ENCODE measurements at places on chromosomes 7 and 10. TPM values are rescaled to one million over a fixed set of nuclear protein-coding genes. Genes with fewer than 3 reads are reported as not detected.

The TMEM139 gene
- total RNA-seq, result 0.73 TPM

The GIMAP2 gene
- total RNA-seq, result 120 TPM

DNA sequence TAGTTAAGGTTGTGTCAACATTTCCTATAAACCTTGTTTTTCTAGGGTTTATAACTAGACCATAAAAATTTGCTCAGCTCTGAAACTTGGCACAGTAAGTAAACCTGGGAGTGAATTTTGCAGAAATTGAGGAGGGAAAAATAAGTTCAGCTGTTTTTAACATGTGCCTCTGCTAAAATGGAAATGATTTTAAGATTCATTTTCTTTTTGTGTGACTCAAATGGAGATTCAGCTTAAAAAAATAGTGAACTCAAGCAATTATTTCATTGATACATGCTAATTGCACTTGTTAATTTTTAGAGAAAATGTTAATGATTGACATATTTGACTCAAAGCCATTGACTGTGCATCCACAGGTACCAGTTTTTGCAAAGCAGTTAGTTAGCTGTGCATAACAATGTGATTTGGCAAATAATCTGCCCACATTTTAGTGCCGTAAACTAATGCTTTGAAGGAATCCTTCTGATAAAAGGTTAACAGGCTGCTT lies 68.5 kb upstream of the ZNF438 start:
- H3K36me3 ChIP-seq, result no peaks in the 10 kb centered on the region
- H3K27ac ChIP-seq, result no peak overlapping the region
- H3K4me3 ChIP-seq, result no peak overlapping the region
- no peak for DNase-seq

DNA sequence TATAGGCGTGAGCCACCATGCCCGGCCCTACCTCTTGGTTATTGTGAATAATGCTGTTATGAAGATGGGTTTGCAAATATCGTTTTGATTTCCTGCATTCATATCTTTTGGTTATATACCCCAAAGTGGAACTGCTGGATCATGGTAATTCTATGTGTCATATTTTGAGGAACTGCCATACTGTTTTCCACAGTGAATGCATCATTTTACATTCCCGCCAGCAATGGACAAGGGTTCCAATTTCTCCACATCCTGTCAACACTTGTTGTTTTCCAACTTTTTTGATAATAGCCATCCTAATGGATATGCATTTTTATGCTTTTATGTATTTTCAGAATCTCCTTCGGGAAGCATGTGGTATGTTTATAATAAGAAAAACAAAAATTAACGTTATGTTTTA lies 128.2 kb downstream of the KCNMA1 start:
- H3K36me3 ChIP-seq, result no peaks in the 10 kb centered on the region
- no peaks in the 10 kb centered on the region for H3K4me1 ChIP-seq
- H3K4me3 ChIP-seq, result no peak overlapping the region
- peaks cover 5% of the 10 kb centered on the region for H3K27me3 ChIP-seq
- no peak overlapping the region for H3K27ac ChIP-seq

The RPP38 gene
- total RNA-seq, result 16.8 TPM

DNA sequence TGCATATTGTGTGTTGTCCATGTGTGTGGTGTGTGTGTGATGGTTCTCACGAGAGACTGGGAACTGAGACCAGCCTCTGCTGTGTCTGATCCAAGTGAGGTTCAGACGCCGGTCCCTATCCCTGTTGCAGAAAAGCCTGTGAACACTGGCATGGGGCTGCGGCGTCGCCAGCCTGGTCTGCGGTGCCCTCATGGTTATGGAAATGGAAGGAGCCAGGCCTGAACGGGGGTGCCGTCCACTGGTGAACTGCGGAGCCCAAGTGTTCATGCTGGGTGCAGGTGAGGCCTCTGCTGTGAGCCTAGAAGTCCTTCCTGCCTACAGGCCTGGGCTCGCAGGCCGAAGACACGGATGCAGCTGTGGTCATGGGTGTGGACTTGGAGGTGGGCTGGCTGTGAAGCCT lies 18.7 kb upstream of the NCAPG2 start:
- H3K36me3 ChIP-seq, result no peaks in the 10 kb centered on the region
- no peak for DNase-seq
- no peak overlapping the region for H3K4me3 ChIP-seq
- no peaks in the 10 kb centered on the region for H3K4me1 ChIP-seq

The METTL27 gene
- total RNA-seq, result 3.7 TPM

DNA sequence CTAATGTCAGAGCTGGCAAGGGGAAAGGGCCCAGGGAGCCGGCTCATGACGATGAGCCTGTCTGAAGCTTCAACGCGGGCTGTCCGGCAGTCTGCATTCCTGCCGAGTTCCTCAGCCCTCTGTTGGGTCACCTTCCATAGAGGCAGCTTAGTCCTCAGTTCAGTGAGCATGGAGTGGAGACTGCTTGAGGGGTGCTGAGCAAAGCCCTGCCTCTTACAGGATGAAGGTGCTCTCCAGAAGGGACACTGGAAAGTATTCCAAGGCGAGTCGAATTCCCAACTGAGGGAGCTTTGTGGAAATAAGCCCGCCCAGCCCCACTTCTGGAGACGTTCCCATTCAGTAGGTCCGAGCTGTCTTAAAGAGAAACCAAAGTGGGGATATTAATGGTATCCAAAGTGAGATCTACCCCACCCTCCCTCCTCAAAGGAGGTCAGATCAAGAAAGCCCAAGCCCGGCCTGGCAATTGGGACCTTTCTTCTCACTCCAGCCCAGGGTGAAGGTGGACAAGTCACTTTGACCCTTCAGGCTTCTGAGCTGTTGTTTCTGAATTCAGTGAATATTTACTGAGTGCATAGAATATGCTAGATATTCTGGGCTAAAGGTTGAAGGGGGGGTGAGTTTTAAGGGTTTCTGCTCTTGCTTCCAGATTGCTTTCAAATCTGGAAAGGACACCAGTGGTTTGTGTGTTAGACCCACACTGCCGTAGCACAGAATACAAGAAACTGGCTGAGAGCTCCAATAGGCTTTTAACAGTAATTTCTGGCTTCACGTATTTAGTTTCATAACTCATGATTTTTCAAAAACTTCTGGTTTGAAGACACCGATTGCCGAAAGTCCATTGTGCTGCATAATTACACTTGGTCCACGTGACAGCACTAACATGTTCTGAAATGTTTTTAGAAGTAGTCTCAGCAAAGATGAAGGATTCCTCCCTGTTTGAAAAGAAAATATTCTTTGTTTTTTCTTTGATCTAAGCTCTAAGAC lies 3.5 kb downstream of the EGFR start:
- peaks cover 51% of the 10 kb centered on the region for H3K27me3 ChIP-seq
- H3K4me1 ChIP-seq, result no peaks in the 10 kb centered on the region
- H3K4me3 ChIP-seq, result no peak overlapping the region
- no peak overlapping the region for H3K27ac ChIP-seq
- no peak for DNase-seq
- no peaks in the 10 kb centered on the region for H3K36me3 ChIP-seq

GRCh38 chr10:17851611-17852010 lies 42.5 kb downstream of the MRC1 start:
- no peak overlapping the region for H3K4me3 ChIP-seq
- peaks cover 4% of the 10 kb centered on the region for H3K4me1 ChIP-seq
- no peak for DNase-seq
- no peak overlapping the region for H3K27ac ChIP-seq

GRCh38 chr7:91280185-91280584 lies 16.0 kb downstream of the FZD1 start:
- no peak overlapping the region for H3K27ac ChIP-seq
- no peaks in the 10 kb centered on the region for H3K4me1 ChIP-seq
- H3K4me3 ChIP-seq, result no peak overlapping the region
- DNase-seq, result no peak
- H3K36me3 ChIP-seq, result no peaks in the 10 kb centered on the region

- H3K36me3 ChIP-seq, result peaks cover 6% of the 10 kb centered on the region
- H3K27me3 ChIP-seq, result no peaks in the 10 kb centered on the region
- no peak overlapping the region for H3K4me3 ChIP-seq
- H3K4me1 ChIP-seq, result no peaks in the 10 kb centered on the region
These were observed 71.6 kb downstream of the HERPUD2 start for GRCh38 chr7:35623381-35623780.

- H3K4me3 ChIP-seq, result no peak overlapping the region
- H3K4me1 ChIP-seq, result peaks cover 81% of the 10 kb centered on the region
- no peak overlapping the region for H3K27ac ChIP-seq
- no peaks in the 10 kb centered on the region for H3K27me3 ChIP-seq
These were observed 9.3 kb downstream of the OSBPL3 start for GRCh38 chr7:24970676-24971075.

- peaks cover 10% of the 10 kb centered on the region for H3K4me1 ChIP-seq
- H3K4me3 ChIP-seq, result no peak overlapping the region
- peaks cover 72% of the 10 kb centered on the region for H3K27me3 ChIP-seq
- no peaks in the 10 kb centered on the region for H3K36me3 ChIP-seq
These were observed 2.9 kb downstream of the NRCAM start for GRCh38 chr7:108453320-108453719.

The NPY4R2 gene
- not detected for total RNA-seq

GRCh38 chr7:117901089-117901797 lies 28.0 kb upstream of the CTTNBP2 start:
- no peaks in the 10 kb centered on the region for H3K4me1 ChIP-seq
- H3K27me3 ChIP-seq, result no peaks in the 10 kb centered on the region
- H3K27ac ChIP-seq, result no peak overlapping the region
- no peak overlapping the region for H3K4me3 ChIP-seq

DNA sequence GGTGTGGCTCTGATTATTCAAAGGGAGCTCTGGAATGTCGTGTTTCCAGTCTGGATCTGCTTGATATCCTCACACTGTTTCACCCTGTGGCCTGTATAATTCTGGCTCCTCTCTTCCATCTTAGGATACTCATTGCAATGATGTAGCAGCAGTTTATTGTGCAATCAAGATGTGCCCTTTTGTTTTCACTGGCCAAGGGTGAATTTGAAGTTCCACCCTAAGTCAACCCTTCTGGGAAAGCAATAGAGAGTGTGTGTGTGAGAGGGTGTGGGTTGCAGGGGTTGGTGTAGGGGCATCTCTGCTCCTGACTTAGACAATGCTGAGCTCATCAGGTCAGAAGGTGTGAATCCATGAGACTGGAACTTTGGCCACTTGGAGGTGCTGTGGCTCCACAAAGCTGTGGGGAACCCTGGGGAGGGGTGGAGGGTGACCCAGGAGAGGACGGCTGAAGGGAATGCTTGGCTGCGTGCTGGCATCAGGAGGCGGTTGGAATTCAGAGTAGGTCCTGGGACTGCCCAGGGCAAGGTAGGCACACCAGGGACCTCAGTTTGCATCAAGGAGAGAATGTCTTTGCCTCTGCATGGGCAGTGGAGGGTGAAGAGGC lies 118.0 kb upstream of the PRSS58 start:
- no peak for DNase-seq
- no peaks in the 10 kb centered on the region for H3K36me3 ChIP-seq
- H3K4me1 ChIP-seq, result peaks cover 2% of the 10 kb centered on the region
- H3K4me3 ChIP-seq, result no peak overlapping the region

DNA sequence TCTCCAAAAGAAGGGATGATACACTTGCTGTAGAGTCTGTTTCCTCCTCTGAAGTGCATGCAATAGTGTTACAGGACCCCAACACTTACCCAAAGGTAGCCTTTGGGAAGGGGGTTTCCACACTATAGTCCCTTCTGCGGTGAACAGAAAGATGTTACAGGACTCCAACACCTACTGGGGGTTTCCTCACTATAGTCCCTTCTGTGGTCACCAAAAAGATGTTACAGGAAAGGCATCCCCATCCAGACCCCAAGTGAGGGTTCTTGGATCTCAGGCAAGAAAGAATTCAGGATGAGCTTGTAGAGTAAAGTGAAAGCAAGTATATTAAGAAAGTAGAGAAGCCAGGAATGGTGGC lies 69.2 kb upstream of the PIK3CG start:
- H3K4me1 ChIP-seq, result no peaks in the 10 kb centered on the region
- no peak for DNase-seq
- H3K36me3 ChIP-seq, result no peaks in the 10 kb centered on the region
- no peak overlapping the region for H3K4me3 ChIP-seq
- no peak overlapping the region for H3K27ac ChIP-seq
- peaks cover 5% of the 10 kb centered on the region for H3K27me3 ChIP-seq

The ZNF37A gene
- 17.9 TPM for total RNA-seq

The AKR1C4 gene
- not detected for total RNA-seq

DNA sequence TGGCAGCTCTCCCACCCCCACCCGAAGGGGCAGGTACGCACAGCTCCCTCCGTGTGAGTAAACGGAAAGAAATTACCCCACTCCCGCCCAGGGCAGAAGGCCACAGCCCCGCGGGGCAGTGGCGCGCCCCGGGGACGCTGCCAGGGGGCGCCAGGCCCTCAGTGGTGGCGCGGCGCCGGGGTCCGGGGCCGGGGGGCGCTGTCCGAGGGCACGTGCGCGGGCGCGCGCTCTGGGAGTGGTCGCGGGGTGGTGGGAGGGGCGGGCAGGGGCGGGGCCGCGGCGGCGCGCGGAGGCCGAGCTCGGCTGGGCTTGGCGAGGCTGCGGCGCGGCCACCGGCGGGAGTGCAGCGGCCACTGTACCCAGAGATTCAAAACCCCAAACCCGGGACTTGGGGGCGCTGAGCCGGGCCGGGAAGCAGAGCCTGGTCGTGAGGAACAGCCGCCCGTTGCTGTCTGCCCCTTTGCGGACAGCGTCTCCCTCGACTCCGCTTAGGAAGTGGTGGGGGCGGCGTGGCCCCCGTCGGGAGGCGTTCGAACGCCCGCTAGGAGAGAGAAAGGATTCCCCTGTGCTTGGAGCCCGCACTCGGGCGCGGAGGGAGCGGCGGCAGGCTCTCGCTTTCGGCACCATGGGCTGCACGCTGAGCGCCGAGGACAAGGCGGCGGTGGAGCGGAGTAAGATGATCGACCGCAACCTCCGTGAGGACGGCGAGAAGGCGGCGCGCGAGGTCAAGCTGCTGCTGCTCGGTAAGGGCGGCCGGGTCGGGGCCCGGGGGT lies at the start of gene GNAI1:
Gene GNAI1 (plus strand): TSS at position 296 of the 773 bp plus-strand sequence. CDS start 330 bp downstream, at position 626.
- H3K36me3 ChIP-seq, result peaks cover 6% of the 10 kb centered on the region
- H3K27me3 ChIP-seq, result peaks cover 27% of the 10 kb centered on the region
- peaks cover 8% of the 10 kb centered on the region for H3K4me1 ChIP-seq

DNA sequence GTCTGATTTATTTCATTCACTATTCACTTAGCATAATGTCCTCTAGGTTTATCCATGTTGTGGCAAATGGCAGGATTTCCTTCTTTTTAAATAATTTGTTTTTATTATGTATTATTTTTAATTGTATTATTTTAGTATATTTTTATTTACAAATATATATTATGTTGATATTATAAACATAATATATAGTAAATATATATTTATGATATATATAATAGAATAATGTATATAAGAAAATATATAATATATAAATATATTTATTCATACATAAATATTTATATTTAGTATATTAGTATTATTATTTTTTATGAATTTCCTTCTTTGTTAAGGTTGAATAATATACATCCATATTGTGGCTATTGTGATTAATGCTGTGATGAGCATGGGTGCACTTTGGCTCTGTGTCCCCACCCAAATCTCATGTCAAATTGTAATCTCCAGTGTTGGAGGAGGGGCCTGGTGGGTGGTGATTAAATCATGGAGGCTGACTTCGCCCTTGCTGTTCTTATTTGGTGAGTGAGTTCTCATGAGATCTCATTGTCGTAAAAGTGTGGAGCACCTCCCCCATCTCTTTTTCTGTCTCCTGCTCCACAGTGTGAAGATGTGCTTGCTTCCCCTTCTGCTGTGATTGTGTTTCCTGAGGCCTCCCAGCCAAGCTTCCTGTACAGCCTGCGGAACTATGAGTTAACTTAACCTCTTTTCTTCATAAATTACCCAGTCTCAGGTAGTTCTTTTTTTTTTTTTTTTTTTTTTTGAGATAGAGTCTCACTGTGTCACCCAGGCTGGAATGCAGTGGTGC lies 52.3 kb upstream of the CYP2C18 start:
- H3K27me3 ChIP-seq, result peaks cover 1% of the 10 kb centered on the region
- no peaks in the 10 kb centered on the region for H3K36me3 ChIP-seq
- H3K4me1 ChIP-seq, result no peaks in the 10 kb centered on the region
- no peak for DNase-seq
- no peak overlapping the region for H3K27ac ChIP-seq
